BJ (cell line): ENCODE measurements at places on chromosomes 11 and 22. TPM values are rescaled to one million over a fixed set of nuclear protein-coding genes. Genes with fewer than 3 reads are reported as not detected.

SORL1 gene
- polyA plus RNA-seq: 0.61 and 1.4 TPM in 2 replicates

DLG2 gene
- 0.28 and 0.31 TPM in 2 replicates for polyA plus RNA-seq

HEPHL1 gene
- polyA plus RNA-seq: not detected in 2 replicates

CASP5 gene
- not detected in 2 replicates for polyA plus RNA-seq

MFRP gene
- polyA plus RNA-seq: not detected in 2 replicates

HEPN1 gene
- not detected in 2 replicates for polyA plus RNA-seq

CARD10 gene
- polyA plus RNA-seq: 2.3 and 4.5 TPM in 2 replicates

B4GALNT4 gene
- 3.0 and 5.4 TPM in 2 replicates for polyA plus RNA-seq

MRGPRD gene
- not detected in 2 replicates for polyA plus RNA-seq

PLEKHA7 gene
- polyA plus RNA-seq: 0.04 and 0.07 TPM in 2 replicates

PDE3B gene
- 0.06 TPM in 2 replicates for polyA plus RNA-seq

ILK gene
- polyA plus RNA-seq: 449 and 654 TPM in 2 replicates

TPH1 gene
- 0.04 and 0.06 TPM in 2 replicates for polyA plus RNA-seq

OR51B2 gene
- polyA plus RNA-seq: not detected in 2 replicates

GSTT2B gene
- 3.6 and 5.9 TPM in 2 replicates for polyA plus RNA-seq

SLC25A45 gene
- polyA plus RNA-seq: 1.1 and 2.1 TPM in 2 replicates

PARVA gene
- 143 and 147 TPM in 2 replicates for polyA plus RNA-seq

SNX32 gene
- polyA plus RNA-seq: 0.13 and 0.22 TPM in 2 replicates

C11orf86 gene
- 0.15 TPM in 1 of 2 replicates, not detected in the other for polyA plus RNA-seq

PPFIBP2 gene
- polyA plus RNA-seq: 20.6 and 29.9 TPM in 2 replicates
